ENCODE measurements at places on chromosomes 7 and 10.

GRCh38 chr10:122457934-122458333 lies 3.4 kb upstream of the HTRA1 start:
- no peak for DNase-seq

DNA sequence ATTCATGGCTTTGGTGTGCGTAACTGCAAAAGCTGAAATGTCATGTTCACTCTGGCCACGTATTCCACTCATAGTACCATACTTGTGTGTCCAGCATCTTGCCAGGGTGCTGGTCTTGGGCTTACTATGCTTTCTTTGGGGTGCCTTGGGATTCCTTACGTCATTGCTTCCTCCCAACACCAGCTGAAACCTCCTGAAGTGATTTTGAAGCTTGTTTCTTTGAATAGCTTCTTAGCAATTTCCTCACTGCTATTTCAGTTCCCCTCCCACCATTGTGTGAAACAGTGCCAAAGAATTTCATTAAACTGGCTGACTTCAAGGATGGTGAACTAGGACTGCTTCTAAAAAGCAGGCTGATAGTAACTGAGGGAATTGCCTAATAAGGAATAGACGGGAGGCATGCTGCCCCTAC lies 36.9 kb downstream of the ENTPD1 start:
- no peak for DNase-seq

DNA sequence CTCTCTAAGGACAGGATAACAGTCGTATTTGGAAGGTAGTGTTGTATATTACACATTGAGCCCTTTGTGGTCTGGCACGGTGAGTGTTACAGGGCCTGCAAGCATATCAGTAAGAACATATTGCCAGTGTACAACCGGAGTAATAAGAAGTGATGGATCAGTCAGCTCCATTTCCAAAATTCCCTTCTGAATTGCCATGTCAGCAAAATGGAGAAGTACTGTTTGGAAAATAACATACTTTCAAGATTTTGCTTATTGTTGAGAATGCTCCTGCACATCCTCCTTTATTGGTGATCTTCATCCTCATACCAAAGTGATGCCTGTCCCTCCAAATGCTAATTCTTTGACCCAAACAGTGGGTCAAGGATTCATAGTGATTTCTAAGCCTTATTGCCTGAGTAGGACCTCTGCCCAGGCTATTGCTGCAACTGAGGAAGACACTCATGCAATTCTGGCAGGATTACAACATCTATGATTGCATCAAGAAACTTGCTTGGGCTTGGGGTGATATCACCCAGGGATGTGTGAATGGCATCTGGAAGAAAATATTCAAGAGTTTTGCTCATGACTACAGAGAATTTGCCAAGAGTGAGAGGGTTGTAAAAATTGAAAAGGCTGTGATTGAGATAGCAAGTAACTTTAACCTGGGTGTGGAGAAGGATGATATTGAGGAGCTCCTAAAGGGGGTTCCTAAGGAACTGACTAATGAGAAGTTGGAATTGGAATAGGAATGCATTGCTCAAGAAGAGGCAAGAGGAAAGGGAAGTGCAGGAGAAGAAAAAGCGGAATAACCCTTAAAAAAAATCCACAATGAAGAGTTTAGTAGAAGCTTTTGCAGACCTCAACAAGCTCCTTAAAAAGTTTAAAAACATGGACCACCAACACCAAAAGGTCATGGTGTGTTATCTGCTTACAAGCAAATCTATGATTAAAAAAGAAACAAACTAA lies 452.2 kb upstream of the SORCS1 start:
- DNase-seq = no peak

- no peak for DNase-seq
Measured at GRCh38 chr7:26073041-26073440, 79.0 kb upstream of the NFE2L3 start.

DNA sequence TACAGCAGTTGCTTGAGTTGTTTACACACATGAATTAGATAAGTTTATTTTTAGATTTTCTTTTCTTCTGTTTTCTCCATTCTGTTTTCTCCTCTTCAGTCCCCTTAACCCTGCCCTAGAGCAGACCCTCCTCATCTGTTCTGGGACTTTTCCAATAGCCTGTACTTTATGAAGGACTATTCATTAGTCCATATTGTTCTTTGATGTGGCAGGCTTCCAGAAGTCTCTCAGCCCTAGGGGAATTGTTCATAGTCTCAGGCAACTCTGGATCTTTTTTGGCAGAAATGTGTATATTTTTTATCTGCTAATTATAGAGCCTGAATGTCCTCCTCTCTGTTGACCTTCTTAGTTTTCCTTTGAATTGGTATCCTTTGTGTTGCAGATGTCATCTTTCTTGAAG lies 25.4 kb downstream of the KAT6B start:
- DNase-seq = no peak

DNA sequence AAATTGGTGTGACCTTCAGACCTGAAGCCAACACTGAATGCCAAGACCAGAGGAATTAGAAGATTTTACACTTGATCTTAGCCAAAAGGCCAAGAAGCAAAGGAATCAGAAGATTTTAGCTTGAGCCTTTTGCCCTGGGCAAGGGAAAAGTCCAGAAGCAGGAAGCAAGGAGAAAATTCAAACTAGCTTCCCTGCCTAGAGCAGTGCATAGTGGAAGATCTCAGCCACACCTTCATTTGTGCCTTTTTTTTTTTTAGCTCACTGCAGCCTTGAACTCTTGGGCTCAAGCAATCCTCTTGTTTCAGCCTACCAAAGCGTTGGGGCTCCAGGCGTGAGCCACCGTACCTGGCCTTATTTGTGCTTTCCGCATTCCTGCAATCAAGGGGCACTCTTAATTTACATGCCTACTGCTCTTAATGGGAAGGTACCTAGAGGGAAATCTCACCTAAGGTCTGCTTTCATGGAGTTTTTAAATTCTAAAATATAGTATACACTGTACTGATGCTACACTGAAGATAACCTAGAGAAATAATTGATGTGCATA lies 8.3 kb upstream of the PIP4K2A start:
- DNase-seq = no peak

- no peak for DNase-seq
Measured at GRCh38 chr7:85924062-85924461, 719.6 kb upstream of the GRM3 start.

- no peak for DNase-seq
Measured at GRCh38 chr7:36224934-36225858, 72.1 kb downstream of the EEPD1 start.

GRCh38 chr10:26534384-26534783 lies 96.2 kb downstream of the APBB1IP start:
- no peak for DNase-seq

DNA sequence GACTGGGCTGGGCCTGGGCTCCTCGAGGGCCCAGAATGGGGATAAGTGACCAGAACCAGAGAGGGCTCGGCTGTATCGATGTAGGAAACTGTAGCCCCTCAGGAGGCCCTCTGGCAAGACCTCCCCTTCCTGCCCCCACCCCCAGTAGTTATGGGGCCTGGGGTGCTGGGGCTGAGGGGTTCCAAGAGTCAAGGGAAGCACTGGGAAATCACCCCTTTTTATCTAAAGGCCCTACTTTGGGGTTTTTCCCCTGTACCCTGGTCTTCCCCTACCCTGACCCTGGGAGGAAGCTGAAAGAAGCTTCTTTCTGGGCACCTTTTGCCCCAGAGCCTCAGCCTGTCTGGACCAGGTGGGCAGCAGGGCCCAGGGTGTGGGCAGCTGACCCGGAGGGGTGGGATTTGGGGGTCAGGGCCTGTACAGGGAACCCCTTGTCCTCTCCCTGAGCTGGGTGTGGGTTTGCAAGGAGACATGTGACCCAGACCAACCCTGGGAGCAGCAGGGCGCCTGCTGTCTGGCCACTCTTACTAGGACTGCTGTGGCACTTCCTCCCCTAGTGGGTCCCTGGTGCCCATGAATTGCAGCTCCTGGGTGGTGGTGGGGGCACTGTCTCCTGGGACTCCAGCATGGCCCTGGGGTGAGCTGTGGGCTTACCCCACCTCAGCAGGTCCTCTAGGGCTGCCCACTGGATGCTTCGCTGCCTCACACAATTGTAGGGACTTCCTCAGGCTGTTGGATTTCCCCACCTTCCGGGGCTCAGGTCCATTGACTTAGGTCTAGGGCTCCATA lies 1.5 kb downstream of the IRF5 start:
- DNase-seq = peak; percentile 31

GRCh38 chr7:13035233-13035632 lies 347.8 kb downstream of the ARL4A start:
- no peak for DNase-seq

GRCh38 chr10:16948361-16948760 lies 131.1 kb upstream of the RSU1 start:
- peak; percentile 65 for DNase-seq

- no peak for DNase-seq
Measured at GRCh38 chr10:73644767-73645166, 3.5 kb upstream of the MYOZ1 start.

GRCh38 chr10:92965314-92965713 lies 95.3 kb upstream of the CYP26C1 start:
- peak; percentile 38 for DNase-seq

DNA sequence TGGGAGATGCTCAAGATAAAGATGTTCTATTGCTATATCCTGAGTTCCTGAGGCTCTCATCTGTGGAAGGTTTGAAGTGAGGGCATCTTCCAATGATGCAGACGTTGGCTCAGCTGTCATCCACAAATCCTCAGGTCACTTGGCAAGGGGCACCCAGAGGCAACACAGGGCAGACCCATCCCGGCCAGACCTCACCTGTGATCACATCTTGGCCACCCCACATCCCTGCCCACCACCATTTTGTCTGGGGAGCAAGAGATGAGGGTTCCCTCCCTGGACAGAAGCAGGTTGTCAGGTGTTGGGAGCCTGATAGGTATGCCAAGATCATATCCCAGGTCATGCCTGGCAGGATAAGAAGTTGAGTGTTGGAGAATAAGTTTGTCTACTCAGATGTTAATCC lies 918.2 kb upstream of the ZNF722 start:
- DNase-seq = no peak
